Aorta (tissue), 5 donors: ENCODE measurements at places on chromosomes 6 and 20. TPM values are rescaled to one million over a fixed set of nuclear protein-coding genes. Genes with fewer than 3 reads are reported as not detected.

- no peak overlapping the region for H3K27ac ChIP-seq
- H3K4me1 ChIP-seq: no peaks in the 10 kb centered on the region
- DNase-seq: no peak
- no peak overlapping the region for H3K4me3 ChIP-seq
- no peaks in the 10 kb centered on the region for H3K36me3 ChIP-seq
Observed at GRCh38 chr6:166236596-166236995, 68.9 kb upstream of the TBXT start.

DNA sequence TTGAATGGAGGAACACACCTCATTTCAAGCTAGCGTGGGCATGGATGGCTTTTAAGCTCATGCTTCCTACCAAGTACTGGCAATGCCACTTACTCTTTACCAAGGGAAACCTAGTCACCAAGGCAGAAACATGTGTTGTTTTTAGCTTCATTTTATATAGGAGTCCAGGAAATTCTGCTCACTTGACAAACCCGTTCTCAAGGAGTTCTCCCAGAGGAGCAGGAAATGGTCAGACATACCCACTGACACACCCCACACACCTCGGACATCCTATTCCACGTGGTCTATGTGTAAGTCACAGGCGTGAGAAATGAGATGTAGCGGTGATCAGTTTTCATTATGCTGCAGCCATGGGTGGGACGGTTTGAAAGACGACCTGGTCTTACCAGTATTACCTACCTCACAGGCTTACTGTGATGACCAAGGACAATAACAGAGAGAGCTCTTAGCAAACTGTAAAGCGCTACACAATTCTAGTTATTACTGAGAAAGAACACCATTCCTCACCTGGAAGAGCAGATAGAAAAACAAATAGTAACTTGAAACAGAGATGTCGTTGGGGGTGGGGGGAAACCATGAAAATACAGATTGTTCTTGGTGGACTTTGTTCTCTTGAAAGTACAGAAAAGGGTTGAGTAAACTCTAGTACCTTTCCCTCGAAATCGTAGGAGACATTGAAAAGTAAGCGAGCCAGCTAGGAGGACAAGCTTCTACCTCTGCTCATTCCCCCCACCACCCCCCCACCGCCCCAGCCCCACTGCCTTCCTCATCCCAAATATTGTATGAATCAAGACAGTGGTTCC lies 1.7 kb downstream of the CNKSR3 start:
- H3K4me3 ChIP-seq: peak overlapping the region; percentile 83
- H3K27me3 ChIP-seq: no peaks in the 10 kb centered on the region
- H3K4me1 ChIP-seq: no peaks in the 10 kb centered on the region
- peak overlapping the region; percentile 73 for H3K27ac ChIP-seq

GRCh38 chr6:127301199-127301700 lies 34.6 kb downstream of the RNF146 start:
- H3K4me3 ChIP-seq: no peak overlapping the region
- H3K36me3 ChIP-seq: no peaks in the 10 kb centered on the region
- H3K27me3 ChIP-seq: no peaks in the 10 kb centered on the region
- H3K27ac ChIP-seq: no peak overlapping the region
- H3K4me1 ChIP-seq: no peaks in the 10 kb centered on the region
- no peak for DNase-seq

DNA sequence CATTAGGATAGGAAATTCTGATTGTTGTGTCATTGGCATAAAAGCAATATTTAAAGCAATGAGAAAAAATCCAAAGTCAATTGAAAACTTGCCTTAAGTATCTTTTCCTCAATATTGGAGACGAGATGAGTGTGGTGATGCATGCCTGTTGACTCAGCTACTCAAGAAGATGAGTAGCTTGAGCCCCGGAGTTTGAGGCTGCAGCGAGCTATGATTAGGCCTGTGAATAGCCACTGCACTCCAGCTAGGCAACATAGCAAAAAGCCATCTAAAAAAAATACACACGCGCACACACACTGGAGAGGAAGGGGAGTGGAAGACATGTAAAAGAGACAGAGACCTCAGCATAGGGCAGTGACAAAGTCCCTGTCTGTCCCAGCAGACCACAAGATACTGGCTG lies 9.7 kb upstream of the MARCKS start:
- no peaks in the 10 kb centered on the region for H3K27me3 ChIP-seq
- H3K36me3 ChIP-seq: no peaks in the 10 kb centered on the region
- H3K27ac ChIP-seq: no peak overlapping the region
- no peak for DNase-seq

GRCh38 chr20:35511814-35512420 lies 17.5 kb downstream of the C20orf173 start:
- peaks cover 16% of the 10 kb centered on the region for H3K36me3 ChIP-seq
- H3K4me1 ChIP-seq: no peaks in the 10 kb centered on the region
- no peak overlapping the region for H3K4me3 ChIP-seq
- peak; percentile 10 for DNase-seq
- H3K27me3 ChIP-seq: no peaks in the 10 kb centered on the region
- H3K27ac ChIP-seq: no peak overlapping the region

Gene MUC22
- total RNA-seq: not detected

Gene PPP1R14C
- total RNA-seq: 0.58 TPM

Gene OPN5
- not detected for total RNA-seq

DNA sequence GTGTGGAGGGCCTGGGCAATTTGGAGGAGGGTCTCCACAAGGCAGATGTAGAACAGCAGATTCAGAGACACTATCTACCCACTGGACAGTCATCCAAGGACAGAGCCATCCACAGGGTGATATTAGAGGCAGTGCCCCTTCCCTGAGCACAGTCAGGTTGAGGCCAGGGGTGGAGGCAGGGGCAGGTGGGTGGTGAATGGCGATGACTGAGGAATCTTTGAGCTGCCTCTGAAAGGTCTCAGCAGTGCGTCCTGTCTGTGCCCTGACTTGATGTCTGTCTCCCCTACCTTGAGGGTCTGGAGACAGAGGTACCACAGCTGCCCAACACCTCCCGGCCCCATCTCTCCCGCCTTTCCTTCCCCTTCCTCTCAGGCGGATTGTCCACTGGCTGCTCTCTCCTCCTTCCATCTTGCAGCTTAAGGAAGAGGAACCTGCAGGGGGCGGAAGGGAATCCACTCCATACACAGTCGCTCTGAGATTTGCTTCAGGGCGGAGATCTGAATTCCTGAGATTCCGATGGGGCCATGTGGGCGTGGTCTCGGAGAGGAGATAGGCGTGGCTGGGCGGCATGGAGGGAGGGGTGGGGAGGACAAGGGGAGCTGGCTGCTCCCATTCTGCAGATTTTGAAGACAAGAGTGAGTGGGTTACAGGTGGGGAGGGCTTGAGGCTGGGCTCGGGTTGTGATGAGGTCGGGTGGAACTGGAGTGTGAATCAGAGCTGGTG lies 1.7 kb downstream of the MUCL3 start:
- H3K4me1 ChIP-seq: no peaks in the 10 kb centered on the region
- no peaks in the 10 kb centered on the region for H3K36me3 ChIP-seq
- no peak overlapping the region for H3K4me3 ChIP-seq
- no peak overlapping the region for H3K27ac ChIP-seq

GRCh38 chr6:81572020-81572419 lies 180.5 kb downstream of the TENT5A start:
- H3K4me1 ChIP-seq: no peaks in the 10 kb centered on the region
- no peak for DNase-seq
- no peak overlapping the region for H3K27ac ChIP-seq

- H3K27me3 ChIP-seq: no peaks in the 10 kb centered on the region
- H3K36me3 ChIP-seq: no peaks in the 10 kb centered on the region
- H3K4me3 ChIP-seq: no peak overlapping the region
Observed at GRCh38 chr6:45812922-45813321, 202.7 kb downstream of the CLIC5 start.

DNA sequence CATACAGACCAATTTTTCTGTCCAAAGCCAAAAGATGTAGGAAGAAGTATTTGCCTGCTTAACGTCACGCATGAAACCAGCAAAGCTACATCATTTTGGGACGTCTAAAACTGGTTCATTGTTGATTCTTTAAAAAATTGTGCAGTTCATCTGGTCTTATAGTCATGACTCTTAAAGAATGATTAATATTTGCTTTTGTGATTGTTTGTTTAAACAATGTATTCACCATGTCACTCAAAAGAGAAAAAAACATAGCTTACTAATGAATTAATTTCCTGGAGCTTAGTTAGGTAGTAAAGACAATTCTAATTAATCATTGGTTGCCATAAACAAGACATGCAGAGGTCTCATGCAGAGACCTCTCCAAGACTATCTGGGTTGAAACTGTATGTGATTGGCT lies 157.3 kb downstream of the RPS12 start:
- no peaks in the 10 kb centered on the region for H3K36me3 ChIP-seq
- H3K4me1 ChIP-seq: no peaks in the 10 kb centered on the region
- H3K27me3 ChIP-seq: no peaks in the 10 kb centered on the region
- H3K4me3 ChIP-seq: no peak overlapping the region

Gene RIMS4
- total RNA-seq: 16.6 TPM

DNA sequence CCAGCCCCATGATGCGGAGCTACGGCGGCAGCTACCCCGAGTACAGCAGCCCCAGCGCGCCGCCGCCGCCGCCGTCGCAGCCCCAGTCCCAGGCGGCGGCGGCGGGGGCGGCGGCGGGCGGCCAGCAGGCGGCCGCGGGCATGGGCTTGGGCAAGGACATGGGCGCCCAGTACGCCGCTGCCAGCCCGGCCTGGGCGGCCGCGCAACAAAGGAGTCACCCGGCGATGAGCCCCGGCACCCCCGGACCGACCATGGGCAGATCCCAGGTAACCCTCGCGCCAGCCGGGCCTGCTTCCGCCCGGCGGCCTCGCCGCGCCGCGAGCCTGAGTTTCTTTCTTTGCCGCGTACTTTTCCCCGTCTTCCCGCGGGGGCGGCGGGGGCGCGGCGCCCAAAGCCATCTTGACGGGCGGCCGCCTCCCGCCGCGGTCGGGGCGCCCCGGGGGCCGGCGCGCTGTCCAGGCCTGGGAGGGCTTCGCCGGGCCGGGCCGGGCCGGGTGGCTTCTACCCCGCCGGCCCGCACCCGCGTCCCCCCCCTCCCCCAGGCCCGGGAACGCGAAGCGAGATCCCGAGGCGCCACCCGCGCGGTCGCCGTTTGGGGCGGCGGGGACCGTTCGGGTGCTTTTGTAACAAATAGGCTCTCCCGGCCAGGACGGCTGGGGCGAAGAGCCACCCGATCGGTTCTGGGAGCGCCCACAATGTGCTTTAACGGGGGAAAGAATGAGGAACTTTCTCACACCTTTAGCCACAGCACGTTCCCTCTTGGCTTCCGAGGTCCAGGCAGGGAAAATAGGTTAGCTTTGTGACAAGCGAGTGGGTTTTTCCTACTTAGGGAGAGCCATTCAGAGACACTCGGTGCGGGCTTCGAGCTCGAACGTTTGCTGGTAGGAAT lies 2.3 kb downstream of the ARID1B start:
- peak overlapping the region; percentile 96 for H3K4me3 ChIP-seq
- H3K36me3 ChIP-seq: no peaks in the 10 kb centered on the region
- H3K27ac ChIP-seq: peak overlapping the region; percentile 85
- H3K4me1 ChIP-seq: no peaks in the 10 kb centered on the region

DNA sequence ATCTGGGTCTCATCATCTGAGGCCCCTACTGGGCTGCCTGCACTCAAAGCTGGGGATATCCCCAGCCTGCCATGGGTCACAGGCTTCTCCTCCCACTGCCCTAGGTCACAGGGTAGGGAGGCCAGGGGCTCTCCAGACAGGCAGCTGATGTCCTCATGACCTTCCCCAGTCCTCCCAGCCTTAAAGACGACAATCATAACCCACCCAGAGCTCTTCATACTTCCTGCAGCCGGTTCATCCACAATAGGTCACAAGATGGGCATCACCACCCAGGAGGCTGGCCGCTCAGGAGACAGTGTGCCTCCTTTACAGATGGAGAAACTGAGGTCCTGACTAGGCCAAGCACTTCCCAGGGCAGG lies 15.2 kb downstream of the TFEB start:
- H3K36me3 ChIP-seq: no peaks in the 10 kb centered on the region
- DNase-seq: no peak
- H3K4me1 ChIP-seq: peaks cover 3% of the 10 kb centered on the region
- no peak overlapping the region for H3K4me3 ChIP-seq
- no peaks in the 10 kb centered on the region for H3K27me3 ChIP-seq

GRCh38 chr20:35820715-35821114 lies 48.9 kb downstream of the PHF20 start:
- no peak overlapping the region for H3K4me3 ChIP-seq
- no peaks in the 10 kb centered on the region for H3K36me3 ChIP-seq
- H3K27ac ChIP-seq: no peak overlapping the region
- DNase-seq: no peak
- peaks cover 2% of the 10 kb centered on the region for H3K4me1 ChIP-seq

Gene NKX2-2
- not detected for total RNA-seq

- no peaks in the 10 kb centered on the region for H3K27me3 ChIP-seq
- H3K36me3 ChIP-seq: no peaks in the 10 kb centered on the region
- H3K4me1 ChIP-seq: no peaks in the 10 kb centered on the region
- no peak overlapping the region for H3K27ac ChIP-seq
- DNase-seq: no peak
- no peak overlapping the region for H3K4me3 ChIP-seq
Observed at GRCh38 chr20:38937978-38938473, 11.8 kb downstream of the FAM83D start.

GRCh38 chr6:41733707-41734665 lies 1.4 kb downstream of the TFEB start:
- H3K36me3 ChIP-seq: no peaks in the 10 kb centered on the region
- H3K27ac ChIP-seq: no peak overlapping the region
- no peaks in the 10 kb centered on the region for H3K4me1 ChIP-seq
- H3K4me3 ChIP-seq: peak overlapping the region; percentile 54
- H3K27me3 ChIP-seq: no peaks in the 10 kb centered on the region

DNA sequence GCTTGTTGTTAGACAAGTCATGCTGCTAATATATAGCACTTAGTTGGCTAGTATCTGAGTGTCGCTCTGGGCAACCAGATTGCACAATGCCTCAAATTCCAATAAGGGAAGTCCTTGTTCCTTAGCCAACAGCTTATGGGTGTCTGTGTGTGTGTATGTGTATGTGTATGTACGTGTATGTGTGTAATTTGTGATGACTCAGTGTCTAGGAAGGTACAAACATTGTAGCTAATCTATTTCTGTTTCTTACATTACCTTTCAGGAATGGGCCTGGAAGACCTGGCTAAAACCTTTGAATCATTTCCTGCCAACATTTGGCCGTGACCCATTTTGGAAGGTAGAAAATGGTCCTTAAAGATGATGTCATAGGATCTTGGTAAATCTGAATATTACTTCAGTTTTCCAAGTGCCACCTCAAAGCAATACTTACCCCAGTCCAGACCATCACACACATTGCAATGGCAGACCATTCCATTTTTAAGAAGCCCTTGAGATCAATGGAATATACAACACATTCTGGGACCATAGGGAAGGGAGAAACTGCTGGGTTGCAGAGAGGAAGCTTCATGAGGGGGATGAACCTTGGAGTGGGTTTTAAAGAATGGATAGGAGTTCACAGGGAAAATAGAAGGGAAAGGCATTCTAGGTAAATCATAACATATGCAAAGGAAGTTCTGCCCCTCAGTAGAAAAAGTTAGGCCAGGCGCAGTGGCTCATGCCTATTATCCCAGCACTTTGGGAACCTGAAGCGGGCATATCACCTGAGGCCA lies 25.1 kb downstream of the NEDD9 start:
- H3K4me3 ChIP-seq: no peak overlapping the region
- H3K27me3 ChIP-seq: no peaks in the 10 kb centered on the region

GRCh38 chr20:41119614-41120561 lies 17.5 kb upstream of the PLCG1 start:
- H3K27ac ChIP-seq: no peak overlapping the region
- no peaks in the 10 kb centered on the region for H3K4me1 ChIP-seq
- no peak for DNase-seq
- H3K4me3 ChIP-seq: no peak overlapping the region
- peaks cover 11% of the 10 kb centered on the region for H3K36me3 ChIP-seq

- H3K27me3 ChIP-seq: no peaks in the 10 kb centered on the region
- no peaks in the 10 kb centered on the region for H3K36me3 ChIP-seq
- H3K4me1 ChIP-seq: peaks cover 2% of the 10 kb centered on the region
- no peak overlapping the region for H3K27ac ChIP-seq
- no peak for DNase-seq
Observed at GRCh38 chr6:38004908-38005307, 185.4 kb downstream of the ZFAND3 start.

Gene SLC52A3
- total RNA-seq: 0.69 TPM
